ENCODE measurements at places on chromosomes 12 and 14.

DNA sequence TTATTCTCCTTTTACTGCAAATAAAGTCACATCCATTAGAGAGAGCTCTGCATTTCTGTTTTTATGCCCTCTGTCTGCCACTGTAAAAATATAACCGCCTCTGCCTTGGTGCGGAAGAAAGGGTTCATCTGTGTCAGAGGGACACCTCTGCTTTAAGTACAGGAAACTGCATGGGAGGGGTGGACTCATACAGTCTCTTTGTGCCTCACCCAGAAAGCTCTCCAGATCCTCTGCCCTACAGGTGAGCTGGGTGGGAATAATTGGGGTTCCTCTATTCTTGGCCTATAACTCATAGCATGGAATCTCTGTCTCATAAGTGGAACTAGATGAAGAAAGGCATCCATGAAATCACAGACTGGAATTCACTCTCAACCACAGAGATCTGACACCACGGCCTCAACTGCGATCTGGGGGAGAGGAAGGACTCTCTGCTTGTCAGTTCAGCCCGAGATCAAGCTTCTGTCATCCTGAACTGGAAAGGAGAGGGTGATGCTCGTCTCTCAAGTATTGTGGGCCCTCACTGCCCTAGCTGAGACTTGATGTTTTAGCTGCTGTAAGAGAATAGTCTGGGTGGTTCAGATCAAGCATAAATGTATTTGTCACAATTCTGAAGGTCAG, 702.3 kb downstream of the TMEM121 start:
- DNase-seq: peak; percentile 17

- no peak for DNase-seq
Observed at GRCh38 chr12:105721051-105721825, 390.7 kb downstream of the C12orf75 start.

- no peak for DNase-seq
Observed at GRCh38 chr12:724194-724855, 28.1 kb upstream of the WNK1 start.

DNA sequence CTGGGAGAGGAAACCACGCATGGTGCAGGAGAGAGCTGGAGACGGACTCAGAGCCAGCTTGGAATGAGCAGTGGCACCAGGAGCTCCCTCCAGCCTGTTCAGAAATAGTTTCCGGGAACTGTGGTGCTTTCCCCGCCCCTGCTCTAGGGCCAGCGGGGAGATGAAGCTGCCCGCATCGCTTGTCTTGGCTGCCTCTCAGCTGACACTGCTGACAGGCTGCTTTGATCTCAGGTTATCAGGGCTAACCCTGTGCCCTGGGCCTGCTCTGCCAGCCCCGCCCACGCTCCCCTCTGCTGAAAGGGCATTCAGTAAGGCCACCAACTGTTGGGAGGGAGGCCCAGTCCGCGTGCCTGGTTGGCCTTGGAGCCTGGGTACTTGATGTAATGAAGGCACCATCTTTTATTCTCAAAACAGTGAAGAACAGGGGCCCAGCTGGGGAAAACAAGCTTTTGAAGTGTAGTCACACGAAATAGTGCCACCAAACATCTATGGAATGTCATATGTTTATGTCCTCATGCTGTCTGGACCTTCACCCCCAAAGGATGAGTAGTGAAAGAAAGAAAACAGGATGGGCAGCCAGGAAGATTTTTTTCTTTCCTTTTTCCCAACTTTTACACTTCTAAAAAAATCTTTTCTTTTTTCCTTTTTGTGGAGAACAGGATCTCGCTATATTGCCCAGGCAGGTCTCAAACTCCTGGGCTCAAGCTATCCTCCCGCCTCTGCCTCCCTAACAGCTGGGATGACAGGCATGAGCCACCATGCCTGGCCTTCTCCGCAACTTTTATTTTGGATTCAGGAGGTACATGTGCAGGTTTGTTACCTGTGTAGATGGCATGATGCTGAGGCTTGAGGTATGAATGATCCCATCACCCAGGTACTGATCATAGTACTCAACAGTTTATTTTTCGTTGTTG, 115.9 kb upstream of the TBX3 start:
- DNase-seq: no peak

DNA sequence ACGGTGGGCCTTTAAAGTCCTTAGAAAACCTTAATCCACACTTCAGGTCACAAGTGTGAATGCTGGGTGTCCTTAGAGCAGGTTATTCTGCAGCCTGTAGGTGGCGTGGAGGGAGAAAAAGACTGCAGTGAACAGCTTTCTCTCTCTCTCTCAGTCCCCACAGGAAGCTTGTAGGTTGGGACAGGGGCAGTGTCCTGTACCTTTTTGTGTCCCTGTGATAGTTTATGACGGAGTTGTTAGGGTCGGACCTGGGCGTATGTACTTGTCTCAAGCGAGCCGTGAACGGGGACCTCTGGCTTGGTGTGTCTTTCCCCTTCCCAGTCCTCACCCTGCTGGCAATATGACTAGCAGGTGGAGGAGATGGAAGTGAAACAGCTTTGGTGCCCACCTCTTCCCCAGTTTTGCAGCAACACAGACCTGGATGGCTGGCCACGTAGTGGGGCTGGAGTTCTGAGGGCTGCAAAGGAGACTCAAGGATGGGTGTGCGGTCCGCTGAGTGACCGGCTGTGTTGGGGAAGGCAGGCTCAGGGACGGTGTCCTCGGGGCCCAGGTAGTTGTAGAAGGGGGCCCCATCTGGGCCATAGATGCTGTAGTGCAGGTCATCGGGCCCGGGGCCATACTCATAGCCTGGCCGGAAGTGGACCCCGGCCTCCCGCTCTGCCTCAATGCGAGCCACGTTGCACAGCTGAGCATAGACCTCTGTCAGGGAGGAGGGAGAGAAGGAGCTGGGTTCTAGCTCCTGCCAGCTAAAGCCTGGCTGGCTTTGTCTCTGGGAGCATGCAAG, 8.9 kb downstream of the ISCA2 start:
- DNase-seq: no peak

DNA sequence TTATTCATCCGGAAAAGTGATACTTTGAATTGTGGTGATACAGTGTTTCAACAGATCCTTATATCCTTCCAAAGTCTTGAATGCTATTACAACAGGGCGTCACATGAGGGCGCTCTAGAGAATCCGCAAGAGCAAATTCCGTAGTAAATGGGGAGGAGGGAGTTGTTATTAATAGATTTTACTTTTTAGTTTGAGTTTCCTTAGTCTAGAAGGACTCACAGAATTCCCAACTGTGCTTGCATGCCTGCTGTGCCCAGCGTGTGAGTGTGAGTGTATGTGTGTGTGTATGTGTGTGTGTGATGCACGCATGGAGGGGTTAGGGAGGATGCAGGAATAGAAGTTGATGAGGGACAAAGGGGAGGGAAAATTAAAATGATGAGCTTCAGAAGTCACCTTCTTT, 375.3 kb downstream of the C12orf75 start:
- no peak for DNase-seq

DNA sequence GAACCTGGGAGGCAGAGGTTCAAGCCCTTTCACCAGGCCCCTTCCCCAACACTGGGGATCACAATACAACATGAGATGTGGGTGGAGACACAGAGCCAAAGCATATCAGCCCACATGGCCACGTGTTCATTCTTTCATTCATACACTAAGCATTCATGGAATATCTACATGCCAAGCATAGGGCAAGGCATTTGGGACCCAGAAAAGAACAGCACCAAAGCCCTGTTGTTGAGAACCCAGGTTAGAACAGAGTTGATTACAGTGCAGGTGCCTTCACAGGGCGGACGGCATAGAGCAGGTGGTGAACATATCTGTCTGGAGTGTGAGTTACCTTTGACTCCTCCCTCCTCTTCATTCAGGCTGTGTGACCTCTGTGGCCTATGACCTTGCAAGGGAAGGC, 159.4 kb upstream of the GSC start:
- no peak for DNase-seq

DNA sequence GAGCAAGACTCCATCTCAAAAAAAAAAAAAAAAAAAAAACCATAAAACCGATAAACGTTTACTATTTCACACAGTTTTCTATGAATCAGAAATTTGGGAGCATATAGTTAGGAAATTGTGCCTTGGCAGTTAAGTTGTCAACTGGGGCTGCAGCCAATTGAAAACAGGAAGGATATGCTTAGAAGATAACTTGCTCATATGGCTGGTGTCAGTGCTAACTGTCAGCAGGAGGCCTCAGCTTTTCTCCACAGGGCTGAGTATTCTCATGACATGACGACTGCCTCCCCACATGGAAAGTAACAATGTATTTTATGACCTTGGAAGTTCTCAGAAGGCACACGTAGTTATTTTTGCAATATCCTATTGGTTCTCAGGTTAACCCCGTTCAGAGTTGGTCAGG, 29.6 kb upstream of the OR5AU1 start:
- DNase-seq: no peak

DNA sequence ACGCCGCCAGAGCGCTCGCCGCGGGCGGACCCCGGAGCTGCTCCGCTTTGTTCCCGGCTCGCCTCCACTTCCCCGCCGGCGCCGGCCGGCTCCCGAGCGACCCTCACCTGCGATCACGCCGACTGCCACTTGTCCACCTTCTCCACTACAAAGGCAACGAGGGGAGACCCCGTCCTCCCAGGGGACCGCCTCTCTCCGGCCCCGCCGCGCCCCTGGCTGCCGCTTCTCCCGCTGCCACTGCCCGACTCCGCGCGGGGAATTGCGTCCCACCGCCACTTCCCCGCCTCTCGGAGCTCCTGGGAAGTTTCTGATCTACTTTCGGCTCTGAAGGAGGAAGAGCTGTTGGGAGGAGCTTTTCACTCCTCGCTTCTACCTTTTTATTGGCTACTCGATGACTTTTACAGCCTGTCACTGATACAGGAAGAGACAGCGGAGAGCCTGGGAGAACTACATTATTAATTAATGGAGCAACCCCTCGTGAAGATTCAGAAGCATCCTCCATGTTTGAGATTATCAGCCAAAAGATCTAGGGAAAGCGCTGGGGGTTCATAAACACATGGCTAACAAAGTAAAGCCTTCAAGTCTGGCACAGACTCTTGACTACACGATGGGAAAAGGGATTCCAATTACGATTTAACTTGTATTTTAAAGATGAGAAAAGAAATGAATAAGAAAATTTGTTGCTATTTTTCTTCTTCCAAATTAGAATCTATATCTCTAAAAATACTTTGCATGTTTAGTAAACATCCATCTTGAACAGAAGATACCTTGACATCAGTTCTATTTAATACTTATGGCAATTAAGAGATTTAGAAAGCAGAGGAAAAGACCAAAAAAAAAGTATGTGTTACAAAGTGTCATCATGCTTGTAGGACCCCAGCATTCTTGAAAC, at the start of gene BAZ1A:
Gene BAZ1A, minus strand, starts transcription at position 330 of the 892 bp plus-strand sequence. CDS start 756 bp downstream, outside the sequence.
- DNase-seq: peak; percentile 43

- no peak for DNase-seq
Observed at GRCh38 chr14:59354666-59355065, 110.5 kb downstream of the GPR135 start.

GRCh38 chr12:93616584-93617101, 44.2 kb downstream of the SOCS2 start:
- no peak for DNase-seq

DNA sequence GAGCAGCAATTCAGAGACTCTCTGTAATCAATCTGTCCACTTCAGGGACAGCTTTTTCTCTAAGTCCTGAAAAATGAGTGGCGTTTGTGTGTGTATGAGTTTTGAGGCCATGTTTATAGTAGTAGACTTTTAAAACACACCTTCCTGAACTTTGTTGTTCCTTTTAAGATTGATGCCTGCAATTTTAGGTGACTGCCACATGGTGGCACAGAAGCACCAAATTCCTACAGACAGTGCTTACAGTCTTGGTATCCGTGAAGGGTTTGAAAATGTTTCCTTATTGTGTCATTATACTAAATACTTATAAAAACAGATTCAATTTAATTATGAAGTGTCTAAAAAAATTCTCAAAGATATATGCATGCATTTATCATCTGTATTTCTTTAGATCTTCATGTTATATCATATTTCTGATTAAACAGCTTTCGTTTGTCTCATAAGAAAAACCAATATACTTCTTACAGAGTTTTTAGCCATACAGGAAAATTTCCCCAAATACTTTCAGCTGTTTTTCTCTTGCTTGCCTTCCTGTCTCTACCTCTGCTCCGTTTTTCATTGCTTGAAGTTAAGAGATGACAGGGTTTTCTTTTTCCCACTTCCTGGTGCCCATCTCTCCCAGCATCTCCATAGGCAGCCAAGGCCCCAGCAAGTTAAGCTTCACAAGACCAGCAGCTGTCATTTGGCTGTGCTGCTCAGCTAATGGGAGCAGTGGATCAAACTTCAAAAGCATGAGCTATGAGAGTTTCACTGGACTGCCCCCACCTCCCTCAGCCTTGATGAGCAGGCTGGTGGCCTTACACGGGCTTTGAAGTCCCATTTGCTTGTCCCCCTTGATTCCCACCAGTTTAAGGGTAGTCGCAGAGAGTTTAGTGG, 259.6 kb downstream of the AKAP6 start:
- no peak for DNase-seq

GRCh38 chr12:89648211-89648930, 60.3 kb downstream of the ATP2B1 start:
- no peak for DNase-seq

DNA sequence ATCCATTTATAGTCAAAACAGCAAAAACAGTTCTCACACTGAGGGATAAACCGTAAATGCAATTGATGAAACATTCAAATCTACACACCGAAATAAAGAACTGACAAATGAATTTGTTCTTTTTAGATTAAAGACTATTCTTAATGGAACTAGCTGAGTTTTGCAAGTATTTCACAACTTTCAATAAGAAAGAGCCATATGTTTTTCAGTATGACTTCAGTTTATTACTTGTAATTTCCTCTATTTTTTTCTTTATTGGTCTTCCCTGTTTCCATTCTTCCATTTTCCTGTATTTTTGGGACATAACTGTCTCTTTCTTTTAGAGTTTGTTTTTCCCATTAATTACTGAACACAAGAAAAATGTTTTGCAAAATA, 4.3 kb downstream of the BCAT1 start:
- no peak for DNase-seq

DNA sequence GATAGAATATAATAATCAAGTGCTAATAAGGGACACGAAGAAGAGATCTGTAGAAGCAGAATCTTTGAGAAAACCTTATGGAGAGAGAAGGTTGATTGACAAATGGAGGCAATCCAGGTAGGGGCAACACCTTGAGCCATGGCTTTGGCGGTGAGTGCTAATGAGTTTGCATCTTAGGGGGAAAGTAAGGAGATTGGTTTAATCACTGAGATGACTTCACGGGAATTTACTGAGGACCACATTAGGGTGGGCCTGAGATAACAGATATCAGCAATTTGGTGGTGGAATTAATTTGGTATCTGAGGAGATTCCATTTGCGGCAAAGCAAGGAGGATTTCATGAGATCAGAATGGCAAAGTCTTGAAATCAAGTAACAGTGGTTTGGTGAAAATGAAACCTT, 1.8 kb upstream of the LARP4 start:
- no peak for DNase-seq

DNA sequence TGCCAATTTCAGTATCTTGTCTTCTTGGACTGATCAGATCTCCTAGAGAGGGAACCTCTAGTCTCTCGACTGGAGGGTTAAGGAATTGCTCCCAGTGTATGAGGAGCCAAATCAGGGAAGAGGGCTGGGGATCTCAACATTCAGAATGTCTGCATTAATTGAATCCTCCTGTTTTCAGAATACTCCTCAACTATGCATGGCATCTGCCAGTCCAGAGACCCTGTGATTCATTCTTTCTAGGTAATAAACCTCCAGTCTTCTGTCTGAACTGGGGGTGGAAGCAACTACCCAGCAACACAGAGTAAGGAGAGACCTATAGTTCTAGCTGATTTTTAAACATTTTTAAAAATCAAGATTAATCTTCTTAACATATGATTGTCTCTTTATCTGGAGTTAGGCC, 92.7 kb downstream of the AKAP6 start:
- DNase-seq: no peak

Measured in stimulated activated CD4-positive, alpha-beta T cell treated with anti-CD3 and anti-CD28 coated beads, TNF-alpha, amount 100 ng/mL, for 4 hours (primary cell).